ENCODE measurements at places on chromosomes 2 and 18.

DNA sequence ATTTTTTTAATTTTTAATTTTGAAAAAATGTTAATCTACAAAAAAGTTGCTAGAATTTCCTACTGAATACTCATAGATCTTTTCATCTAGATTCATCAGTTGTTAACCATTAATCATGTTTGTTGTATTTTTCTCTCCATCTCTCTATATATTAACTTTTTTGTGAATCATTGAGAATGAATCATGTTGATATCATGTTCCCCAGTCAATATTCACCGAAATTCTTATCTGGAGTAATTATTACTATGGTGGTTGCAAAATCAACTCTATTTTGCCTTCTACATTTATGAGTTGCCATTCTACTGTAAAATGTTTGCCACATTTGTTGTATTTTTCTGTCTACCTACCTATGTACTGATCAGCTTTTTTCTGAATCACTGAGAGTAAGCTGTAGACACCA lies 154.0 kb downstream of the SPP2 start:
- no peak for DNase-seq

DNA sequence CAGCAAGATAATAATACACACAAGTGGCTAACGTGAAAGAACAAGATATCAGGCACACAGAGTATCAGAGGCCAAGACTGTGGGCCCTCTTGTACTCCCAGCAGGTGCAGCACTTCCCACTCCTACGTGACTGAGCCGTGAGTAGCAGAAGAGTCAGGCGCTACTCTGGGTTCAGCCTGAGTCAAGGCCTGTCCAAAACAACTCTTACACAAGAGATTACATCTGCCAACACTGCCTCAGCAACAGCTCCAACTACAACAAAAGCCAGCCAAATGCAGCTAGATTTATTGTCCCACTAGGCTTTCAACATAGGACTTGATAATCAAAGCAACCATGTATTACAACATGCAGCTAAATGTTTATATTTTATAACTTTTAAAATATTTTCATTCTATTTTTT lies 56.2 kb downstream of the ITSN2 start:
- peak; percentile 10 for DNase-seq

GRCh38 chr2:12173271-12173942 lies 427.0 kb downstream of the LPIN1 start:
- no peak for DNase-seq

DNA sequence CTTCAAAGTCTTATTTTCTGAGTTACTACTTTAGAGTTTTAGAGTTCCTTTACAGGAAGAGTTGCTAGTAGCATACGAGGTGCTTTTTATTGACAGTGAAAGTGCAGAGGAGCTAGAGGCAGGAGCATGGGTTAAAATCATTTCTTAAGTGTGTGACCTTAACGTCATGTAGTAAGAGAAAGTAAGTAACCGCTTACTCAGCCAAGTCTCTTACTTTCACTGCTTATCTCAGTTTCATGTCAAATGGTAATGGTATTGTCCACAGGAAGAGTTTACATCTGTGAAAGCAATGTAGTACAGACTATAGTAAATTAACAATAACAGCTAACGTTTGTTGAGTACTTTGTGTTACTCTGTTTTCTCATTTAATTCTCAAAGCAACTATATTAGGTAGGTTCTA lies 12.6 kb downstream of the NDUFAF7 start:
- no peak for DNase-seq

DNA sequence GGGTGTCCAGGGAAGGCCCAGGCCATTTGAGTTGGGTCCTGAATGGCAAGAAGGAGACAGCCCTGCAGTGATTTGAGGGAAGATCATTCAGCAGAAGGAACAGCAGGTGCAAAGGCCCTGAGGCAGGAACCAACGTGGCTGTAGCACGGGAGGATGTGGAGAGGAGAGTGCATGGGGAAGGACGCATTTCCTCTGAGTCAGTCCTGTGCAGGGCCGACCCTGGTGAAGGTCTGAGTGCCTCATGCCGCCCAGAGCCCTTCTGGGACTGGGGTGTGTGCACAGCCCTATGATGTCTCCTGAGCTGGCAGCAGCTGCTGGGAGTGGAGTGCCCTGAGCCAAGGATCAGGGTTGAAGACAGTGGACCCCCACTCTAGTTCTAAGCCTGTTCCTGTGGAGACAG lies 17.9 kb upstream of the ARHGEF4 start:
- DNase-seq: no peak

GRCh38 chr2:118921646-118922045 lies 20.3 kb upstream of the MARCO start:
- DNase-seq: no peak

DNA sequence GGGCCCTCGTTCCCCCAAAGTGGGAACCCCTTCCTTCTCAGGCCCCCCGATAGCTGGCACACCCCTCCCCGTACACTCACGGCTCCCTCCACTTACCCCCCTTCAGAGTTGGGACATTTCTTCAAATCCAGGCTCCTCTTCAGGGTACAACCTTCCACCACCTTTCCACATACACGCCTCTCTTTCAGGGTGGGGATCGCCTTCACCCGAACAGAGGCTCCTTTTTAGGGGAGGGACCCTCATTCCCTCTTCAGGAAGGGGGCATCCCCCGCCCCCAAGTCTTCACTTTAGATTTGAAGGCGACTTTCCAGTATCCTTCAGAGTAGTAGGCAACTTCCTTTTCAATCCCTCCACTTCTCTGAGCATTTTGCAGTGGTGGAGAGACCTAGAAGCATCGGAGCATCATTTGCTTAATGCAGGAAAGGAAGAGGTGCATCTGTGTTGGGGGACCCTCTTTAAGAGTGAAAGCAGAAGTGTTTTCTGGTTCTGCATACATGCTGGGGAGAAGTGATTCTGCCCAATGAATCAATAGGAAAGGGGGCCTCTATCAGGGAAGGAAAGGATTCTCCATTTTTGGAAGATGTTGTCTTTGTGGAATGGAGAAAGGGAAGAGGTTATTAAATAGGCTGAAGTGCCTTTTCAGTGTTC lies 845 bp downstream of the EML4 start:
- DNase-seq: no peak

DNA sequence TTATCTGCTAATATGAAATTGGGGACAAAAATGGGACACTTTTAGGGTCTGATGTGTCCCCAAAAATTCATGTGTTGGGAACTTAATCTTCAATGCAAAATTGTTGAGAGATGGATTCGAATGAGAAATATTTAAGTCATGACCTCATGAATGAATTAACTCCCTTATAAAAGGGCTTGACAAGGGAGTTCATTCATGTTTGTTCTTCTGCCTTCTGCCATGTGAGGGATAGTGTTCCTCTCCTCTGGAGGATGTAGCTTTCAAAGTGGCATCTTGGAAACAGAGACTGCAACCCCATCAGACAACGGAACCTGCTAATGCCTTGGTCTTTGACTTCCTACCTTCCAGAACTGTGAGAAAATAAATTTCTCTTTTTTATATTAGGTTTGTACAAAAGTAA lies 89.2 kb upstream of the LINC00305 start:
- no peak for DNase-seq

GRCh38 chr2:236844711-236845110 lies 241.0 kb upstream of the COPS8 start:
- no peak for DNase-seq

DNA sequence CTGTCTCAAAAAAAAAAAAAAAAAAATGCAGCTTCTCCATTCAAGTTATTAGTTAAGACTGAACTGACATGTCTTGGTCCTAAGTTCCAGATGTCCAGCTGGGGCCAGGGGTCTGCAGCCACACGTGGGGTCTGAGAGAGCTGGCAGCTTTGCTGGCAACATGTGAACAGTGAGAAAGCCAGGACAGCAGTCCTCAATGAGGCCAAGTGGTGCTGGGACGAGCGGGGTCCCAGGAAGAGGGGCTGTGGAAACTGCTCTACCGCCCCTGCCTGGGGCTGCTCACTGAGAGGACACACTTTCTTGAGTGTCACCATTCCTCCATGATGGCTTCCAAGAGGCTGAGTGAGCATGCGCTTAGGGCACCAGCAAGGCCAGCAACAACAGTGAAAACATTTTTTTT lies 100.7 kb upstream of the TAF1B start:
- no peak for DNase-seq

- no peak for DNase-seq
Observed at GRCh38 chr18:52888014-52888413, 548.0 kb downstream of the DCC start.

GRCh38 chr18:75210274-75211001 lies at the start of gene TSHZ1:
Gene TSHZ1, plus strand, starts transcription at chr18:75210797. Its CDS starts 1,080 bp downstream, at chr18:75211877.
- DNase-seq: peak; percentile 62

DNA sequence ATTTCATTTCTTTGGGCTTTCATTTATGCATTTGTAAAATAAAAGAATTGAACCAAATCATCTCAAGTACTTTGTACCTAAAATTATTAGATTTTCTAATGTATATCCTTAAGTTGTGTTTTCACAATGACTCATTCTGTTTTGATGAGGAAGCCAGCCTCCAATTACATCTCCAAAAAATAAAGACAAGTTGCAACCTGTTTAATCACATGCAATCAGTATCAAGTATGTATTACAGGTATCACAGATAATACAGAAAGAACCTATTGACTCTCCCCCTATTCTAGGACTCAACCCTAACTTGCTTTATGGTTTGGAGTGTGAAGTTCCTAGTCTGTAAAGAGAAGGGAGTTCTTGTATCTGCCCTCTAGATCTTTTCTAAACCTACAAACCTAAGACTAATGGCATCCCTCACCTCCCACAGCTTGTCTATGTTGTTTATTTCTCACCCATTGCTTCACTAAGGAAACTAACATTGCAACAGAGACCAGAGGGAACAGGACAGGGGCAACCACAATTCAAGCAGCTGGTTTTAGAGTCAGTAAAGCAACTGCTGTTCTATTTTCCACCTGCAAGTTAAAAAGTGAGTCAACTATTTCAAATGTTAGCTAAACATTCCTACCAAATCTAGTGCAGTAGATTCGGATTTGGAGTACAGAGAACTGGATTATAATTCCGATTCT lies 141.1 kb upstream of the ETAA1 start:
- DNase-seq: no peak

- DNase-seq: no peak
Observed at GRCh38 chr2:69251943-69252342, 135.1 kb downstream of the GFPT1 start.

GRCh38 chr2:183866666-183867065 lies 731.7 kb upstream of the ZNF804A start:
- no peak for DNase-seq

- DNase-seq: no peak
Observed at GRCh38 chr2:190634381-190634780, 14.5 kb upstream of the NAB1 start.

GRCh38 chr2:46800218-46800617 lies 115.4 kb downstream of the MCFD2 start:
- no peak for DNase-seq

DNA sequence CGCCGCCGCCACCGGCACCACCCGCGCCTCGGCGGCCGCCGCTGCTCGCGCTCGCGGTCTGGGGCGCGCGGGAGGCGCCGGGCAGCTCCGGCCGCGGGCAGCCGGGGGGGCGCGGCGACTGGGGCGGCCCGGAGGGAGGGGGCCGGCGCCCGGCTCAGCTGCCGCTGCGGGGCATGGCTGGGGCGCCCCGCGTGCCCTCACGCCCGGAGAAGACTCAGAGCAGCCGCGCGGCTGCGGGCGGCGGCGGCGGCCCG lies 295 bp downstream of the GAREM1 start:
- DNase-seq: no peak

DNA sequence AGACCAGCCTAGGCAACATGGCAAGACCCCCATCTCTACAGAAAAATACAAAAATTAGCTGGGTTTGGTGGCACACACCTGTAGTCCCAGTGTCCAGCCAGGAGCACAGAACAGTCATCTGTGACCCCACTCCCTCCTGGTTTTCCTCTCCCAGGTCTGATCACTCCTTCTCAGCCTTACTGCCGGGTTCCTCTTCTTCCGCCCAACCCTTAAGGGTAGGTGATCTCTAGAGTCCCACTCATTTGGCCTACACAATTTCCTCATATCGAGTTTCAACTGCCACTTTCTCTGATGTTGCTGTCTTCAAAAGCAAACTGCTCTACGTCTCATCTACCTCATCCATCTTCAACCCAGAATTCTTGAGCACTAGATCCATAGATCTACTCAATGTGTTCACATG lies 13.4 kb upstream of the MAT2A start:
- DNase-seq: no peak

GRCh38 chr18:23828426-23828825 lies 139.2 kb downstream of the LAMA3 start:
- DNase-seq: no peak
